ENCODE measurements at places on chromosomes 1 and 21. TPM values are rescaled to one million over a fixed set of nuclear protein-coding genes. Genes with fewer than 3 reads are reported as not detected.

OR4F29 gene
- total RNA-seq = not detected

DNA sequence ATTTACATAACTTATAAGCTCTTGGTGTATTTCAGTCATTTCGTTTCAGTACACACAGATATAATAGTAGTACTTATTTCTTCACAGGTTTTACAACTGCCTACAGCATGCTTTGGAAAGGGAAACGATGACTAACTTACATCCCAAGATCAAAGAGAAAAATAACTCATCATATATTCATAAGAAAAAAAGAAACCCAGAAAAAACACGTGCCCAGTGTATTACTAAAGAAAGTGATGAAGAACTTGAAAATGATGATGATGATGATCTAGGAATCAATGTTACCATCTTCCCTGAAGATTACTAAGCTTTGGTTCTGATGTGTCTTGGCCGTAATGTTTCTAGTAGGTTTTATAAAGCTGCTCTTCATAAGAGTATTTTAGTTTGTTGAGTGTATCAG lies 30.9 kb downstream of the TYW3 start:
- DNase-seq = no peak

DNA sequence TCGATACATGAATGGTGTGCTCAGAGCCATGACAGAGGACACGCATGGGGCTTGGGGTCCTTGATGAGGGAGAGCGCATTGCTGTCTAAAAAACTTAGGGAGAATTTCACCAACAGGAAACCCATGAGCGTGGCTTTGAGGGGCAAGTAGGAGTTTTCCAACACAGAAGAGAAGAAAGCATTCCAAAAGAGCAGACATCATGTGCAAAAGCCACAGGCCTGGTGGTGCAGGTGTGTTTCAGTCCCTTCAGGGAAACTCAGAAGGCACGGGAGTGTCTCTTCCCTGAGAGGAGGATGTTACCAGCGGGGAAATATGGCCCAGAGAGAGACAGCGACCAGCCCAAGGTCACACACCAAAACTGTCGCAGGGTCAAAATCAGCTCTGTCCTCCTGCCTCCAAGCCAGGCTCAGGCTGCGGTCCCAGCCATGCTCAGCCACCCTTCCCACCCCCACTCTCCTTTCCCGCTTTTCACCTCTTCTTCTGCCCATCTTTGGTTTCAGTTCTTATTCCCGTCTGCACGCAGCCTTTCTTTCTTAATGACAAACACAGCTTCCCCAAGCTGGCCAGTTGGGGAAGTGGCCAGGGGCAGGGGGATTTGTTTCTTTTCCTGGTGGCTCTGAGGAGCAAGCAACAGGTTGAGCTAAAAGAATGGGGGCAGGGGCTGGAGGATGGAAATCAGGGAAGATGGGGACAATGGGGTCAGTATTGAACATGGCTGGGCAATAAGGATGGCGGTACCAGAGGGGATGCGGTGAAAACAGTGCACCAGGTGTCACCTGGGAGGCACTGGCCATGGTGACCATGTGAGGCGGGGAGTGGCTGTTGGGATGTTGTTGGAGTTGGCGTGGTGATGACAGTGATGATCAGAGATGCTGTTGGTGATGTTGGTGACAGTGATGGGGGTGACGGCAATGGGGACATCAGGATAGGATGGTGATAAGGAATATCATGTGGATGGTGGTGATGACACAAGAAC lies 10.3 kb downstream of the LAPTM5 start:
- no peak for DNase-seq

GRCh38 chr1:171372418-171373084 lies 58.6 kb downstream of the FMO4 start:
- DNase-seq = no peak

- DNase-seq = no peak
Observed at GRCh38 chr1:247905181-247905580, 9.8 kb downstream of the OR2W3 start.

GRCh38 chr1:205339197-205339702 lies 17.5 kb downstream of the KLHDC8A start:
- DNase-seq = no peak
